CD4-positive, alpha-beta memory T cell (primary cell): ENCODE measurements at places on chromosomes 1 and 21.

GRCh38 chr1:204151552-204152309 is at the start of gene ETNK2:
ETNK2 (minus strand) TSS chr1:204152044; CDS start chr1:204151852, 192 bp downstream.
- DNase-seq, result peak; percentile 65

GRCh38 chr1:30681782-30682181 is 41.6 kb downstream of the MATN1 start:
- DNase-seq, result no peak

- no peak for DNase-seq
Measured at GRCh38 chr1:207890136-207890738, 20.7 kb downstream of the CD34 start.

- no peak for DNase-seq
Measured at GRCh38 chr21:36211660-36212512, 55.3 kb downstream of the DOP1B start.

GRCh38 chr1:30965924-30966599 is 57.5 kb upstream of the SDC3 start:
- DNase-seq, result no peak
